ENCODE measurements at places on chromosomes 16 and 17.

DNA sequence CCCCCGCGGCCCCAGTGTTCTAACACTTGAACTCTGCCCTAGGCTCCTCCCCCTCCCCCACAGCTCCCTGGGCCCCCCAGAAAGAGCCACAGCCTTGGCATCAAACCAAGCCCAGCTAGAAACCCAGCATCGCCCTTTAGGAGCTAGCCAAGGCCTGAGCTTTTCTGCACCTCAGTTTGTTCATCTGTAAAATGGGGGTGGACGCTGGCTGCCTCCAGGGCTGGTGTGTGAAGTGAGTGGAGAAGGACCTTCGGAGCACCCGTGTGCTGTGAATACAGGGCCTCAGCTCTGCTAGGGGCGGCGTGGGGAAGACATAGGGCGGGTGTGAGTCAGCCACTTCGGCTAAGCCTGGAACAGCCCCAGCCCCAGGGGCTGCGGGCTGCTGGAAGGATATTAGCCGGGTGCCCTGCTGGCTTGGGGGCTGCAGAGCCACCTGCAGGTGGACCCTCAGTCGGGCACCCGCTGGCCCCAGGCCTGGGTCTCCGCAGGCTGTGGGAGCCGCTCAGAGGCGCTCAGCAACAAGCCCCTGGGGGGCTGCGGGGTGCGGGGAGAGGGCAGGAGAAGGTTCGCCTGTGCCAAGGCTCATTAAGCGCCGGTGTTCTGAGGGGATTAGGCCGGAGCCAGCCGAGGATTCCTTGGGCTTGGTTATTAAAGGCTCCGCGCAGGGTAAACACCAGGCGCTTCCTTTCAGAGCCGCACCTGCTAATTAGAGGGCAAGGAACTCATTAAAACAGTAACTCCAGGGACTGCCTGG is 217.0 kb upstream of the CIBAR2 start:
- DNase-seq, result no peak

DNA sequence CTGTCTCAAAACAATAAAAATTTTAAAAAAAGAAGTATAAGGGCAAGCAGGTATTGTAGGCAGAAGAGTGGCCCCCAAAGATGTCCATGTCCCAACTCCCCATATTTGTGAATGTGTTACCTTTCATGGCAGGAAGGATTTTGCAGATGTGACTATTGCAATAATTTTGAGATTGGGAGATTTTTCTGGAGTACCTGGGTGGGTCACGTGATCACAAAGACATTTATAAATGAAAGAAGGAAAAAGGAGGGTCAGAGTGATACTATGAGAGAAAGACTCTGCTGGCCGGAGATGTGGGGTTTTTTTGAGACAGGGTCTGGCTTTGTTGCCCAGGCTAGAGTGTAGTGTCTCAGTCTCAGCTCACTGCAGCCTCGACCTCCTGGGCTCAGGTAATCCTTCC is 27.4 kb upstream of the PAFAH1B1 start:
- DNase-seq, result no peak

DNA sequence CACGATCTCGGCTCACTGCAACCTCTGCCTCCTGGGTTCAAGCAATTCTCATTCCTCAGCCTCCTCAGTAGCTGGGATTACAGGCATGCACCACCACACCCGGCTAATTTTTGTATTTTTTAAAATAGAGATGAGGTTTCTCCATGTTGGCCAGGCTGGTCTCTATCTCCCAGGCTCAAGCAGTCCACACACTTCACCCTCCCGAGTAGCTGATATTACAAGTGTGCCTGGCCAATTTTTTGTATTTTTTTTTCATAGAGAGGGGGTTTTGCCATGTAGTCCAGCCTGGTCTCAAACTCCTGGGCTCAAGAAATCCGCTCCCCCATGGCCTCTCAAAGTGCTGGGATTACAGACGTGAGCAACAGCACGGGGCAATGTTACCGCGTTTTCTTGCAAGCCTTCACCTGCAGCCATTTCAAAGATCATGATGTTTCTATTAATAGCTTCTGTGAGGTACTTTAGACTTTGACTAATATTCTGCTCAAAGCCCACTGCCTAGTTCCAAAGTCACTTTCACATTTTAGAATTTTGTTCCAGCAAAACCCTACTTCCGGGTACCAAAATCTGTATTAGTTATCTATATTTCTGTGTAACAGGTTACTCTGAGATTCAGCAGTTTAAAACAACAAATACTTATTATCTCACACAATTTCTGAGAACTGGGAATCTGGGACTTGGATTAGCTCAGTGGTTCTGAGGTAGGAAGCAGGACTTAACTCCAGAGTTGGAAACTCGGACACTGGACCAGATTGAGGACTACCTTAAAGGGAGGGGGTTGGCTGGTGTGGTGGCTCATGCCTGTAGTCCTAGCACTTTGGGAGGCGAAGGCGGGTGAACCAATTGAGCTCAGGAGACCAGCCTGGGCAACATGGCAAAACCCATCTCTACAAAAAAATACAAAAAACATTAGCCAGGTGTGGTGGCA is 12.0 kb upstream of the MED13 start:
- DNase-seq, result no peak

DNA sequence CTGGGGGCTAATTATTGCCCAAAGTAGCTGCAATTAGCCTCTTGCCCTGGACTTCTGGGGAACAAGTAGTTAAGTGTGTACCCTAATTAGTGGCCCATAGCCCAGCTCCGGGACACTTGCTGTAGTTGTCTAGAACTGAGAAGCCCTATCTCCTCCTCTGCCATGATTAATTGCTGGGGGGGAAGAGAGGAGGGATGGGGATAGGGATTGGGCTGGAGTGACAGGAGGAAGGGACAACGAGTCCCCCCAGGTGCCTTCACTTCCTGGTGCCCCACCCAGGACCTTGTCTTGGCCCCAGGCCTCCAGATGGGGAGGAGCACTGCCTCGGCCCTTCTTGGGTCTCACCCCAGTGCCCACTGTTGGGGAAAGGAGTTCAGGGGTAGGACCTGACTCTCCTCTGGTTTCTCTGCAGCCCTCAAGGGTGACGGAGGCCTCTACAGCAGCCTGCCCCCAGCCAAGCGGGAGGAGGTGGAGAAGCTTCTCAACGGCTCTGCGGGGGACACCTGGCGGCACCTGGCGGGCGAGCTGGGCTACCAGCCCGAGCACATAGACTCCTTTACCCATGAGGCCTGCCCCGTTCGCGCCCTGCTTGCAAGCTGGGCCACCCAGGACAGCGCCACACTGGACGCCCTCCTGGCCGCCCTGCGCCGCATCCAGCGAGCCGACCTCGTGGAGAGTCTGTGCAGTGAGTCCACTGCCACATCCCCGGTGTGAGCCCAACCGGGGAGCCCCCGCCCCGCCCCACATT is 17.4 kb downstream of the NGFR start:
- DNase-seq, result no peak

GRCh38 chr17:70588003-70588402 is 418.7 kb downstream of the KCNJ2 start:
- no peak for DNase-seq

DNA sequence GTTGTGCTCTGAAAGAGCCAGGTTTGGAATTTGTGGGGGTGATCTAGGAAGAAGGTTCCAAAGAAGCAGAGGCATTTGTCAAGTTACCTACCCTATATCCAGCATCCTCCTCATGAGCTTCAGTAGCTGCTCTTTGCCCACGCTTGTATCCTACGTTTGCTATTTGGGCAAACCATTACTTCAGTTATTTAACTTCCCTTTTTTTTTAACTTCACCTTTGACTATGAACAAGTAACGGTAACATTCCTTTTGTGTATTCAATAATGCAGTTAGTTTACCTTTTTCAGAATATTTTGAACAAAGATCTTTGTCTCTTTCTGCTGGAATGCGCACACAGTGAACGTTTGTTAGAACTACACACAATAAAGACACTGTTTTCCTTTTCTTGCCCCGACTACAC is 41.5 kb downstream of the CYB5B start:
- DNase-seq, result no peak

DNA sequence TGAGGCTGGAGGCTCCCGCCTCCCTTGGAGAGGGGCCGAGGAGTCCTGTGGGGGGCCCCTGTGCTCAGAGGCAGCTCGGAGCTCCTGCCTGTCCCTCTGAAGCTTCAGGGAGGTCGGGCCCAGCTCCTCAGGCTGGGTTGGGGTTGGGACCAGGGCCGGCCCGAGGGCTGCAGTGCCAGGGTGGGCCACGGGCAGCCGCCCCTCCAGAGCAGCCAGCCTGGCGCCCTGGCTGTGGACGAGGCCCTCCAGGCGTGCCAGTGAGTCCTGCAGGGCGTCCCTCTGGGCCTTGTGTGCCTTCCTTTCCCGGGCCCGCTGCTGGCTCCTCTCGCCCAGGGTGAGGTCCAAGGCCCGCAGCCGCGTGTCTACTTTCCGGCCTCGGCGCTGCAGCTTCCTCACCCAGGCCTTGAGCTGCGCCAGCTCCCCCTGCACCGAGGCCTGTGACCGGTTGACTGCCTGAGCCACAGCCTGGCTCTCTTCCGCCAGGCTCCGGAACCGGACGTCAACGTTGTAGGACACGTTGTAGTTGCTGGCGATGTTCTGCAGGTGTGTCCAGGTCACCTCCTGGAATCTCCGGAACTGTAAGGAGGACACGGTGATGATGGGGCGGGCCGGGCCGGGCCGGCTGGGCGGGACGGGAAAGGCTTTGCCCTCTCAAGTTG is 1.2 kb downstream of the PTX4 start:
- DNase-seq, result no peak

GRCh38 chr17:28511858-28512461 is 5.8 kb downstream of the FOXN1 start:
- no peak for DNase-seq

- DNase-seq, result no peak
These were observed 47.9 kb downstream of the COPRS start for GRCh38 chr17:31811101-31811500.

GRCh38 chr16:56888806-56889205 is 23.8 kb downstream of the SLC12A3 start:
- no peak for DNase-seq

DNA sequence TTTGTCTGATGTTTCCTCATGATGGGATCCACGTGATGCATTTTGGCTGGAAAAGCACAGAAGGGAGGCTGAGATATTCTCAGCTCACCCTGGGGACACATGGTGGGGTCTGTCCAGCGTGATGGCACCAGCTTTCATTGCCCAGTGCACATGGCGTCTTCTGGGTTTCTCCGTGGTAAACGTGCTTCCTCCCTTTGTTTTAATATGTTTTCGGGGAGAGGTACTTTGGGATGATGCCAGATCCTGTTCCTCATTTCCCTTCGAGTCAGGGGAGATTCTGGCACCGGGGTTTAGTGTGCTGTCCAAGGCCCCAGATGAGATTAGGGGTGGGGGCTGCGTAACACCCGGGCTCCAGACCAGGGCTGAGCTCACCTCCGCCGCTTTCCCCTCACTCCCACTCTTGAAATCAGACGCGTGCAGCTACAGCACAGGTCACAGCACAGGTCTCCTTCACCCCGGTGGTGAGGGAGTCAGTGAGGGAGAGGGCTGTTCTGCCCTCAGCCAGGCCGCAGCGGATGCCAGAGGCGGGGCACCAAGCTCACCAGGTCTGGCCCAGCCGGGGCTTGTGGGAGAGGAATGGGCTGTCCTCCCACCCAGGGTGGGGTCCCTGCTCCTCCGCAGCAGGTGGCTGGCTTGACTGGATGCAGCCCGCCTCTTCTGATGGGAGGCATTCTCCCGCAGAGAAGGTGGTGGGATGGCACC is 33.9 kb downstream of the COX4I1 start:
- no peak for DNase-seq

GRCh38 chr17:19590912-19591551 is 57.4 kb downstream of the SLC47A1 start:
- no peak for DNase-seq

GRCh38 chr16:4325253-4325758 is 9.4 kb downstream of the GLIS2 start:
- no peak for DNase-seq

- DNase-seq, result no peak
These were observed 105.7 kb upstream of the CREBBP start for GRCh38 chr16:3986235-3986544.

DNA sequence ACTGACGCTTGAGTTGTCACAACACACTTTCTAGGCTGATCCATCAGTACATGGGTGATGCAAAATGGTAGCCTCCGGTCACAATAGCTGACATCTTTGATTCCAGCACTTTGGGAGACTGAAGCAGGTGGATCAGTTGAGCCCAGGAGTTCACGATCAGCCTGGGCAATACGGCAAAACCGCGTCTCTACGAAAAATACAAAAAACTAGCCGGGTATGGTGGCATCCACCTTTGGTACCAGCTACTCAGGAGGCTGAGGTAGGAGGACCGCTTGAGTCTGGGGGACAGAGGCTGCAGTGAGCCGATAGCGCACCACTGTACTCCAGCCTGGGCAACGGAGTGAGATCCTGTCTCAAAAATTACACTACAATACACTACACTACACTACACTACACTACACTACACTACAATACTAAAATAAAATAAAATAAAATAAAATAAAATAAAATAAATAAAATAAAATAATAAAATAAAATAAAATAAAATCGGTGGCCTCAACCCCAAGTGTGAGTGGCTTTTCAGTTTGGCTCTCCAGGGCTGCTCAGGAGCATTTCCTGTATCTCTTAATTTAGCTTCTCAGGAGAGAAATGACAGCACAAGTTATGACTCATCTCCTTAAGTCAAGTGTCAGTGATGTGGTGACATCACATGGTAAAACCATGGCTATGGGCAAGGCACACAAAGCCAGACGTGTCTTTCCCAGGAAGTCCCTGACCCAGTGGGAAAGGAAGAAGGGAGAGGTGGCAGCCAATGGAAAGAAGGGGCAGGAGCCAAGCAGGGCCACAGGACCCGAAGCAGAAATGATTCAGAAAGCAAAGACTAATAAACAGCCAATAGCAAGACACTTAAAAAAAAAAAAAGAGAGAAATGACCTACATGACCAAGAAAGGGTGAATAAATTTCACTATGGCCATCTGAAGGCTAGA is 75.3 kb upstream of the TBC1D3K start:
- DNase-seq, result no peak

DNA sequence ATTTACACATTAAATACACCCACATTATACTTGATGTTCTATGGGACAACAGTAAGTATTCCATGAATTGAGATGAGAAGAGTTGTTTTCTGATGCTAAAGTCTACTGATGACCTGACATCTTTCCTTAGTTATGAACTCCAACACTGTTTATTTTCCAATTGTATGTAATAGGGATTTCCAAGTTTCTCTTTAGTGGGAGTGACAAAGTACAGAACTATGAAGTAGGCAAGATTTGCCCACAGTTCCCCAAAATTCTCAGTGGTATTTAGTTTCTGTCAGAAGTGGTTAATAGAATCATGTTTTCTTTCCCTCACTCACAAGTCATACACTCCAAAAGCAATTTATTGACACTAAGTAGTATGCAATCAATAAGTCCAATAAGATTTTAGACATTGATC is 22.5 kb upstream of the ABCA6 start:
- DNase-seq, result no peak

DNA sequence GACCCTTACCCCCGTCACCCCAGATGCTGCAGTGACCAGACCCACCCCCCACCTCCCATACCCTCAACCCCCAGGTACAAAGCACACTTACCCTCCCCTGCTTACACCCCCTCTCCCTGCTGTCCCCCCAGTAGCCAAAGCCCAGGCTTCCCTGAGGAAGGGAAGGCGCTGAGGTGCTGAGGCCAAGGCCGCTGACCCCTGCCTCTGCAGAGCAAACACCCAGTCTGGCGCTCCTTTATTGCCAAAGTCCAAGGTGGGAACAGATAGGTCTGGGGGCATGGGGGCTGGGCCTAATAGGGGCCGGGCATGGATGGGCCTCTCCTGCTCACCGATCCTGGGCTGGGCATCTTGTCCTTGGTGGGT is 683 bp downstream of the LCAT start:
- DNase-seq, result no peak

- no peak for DNase-seq
These were observed 374.6 kb upstream of the ASIC2 start for GRCh38 chr17:33667671-33668070.

GRCh38 chr17:27569884-27570577 is 61.0 kb upstream of the LGALS9 start:
- peak; percentile 65 for DNase-seq
